Activated CD4-positive, alpha-beta T cell treated with anti-CD3 and anti-CD28 coated beads, Interleukin-2, amount 50 U/mL, for 4 hours (primary cell): ENCODE measurements at places on chromosomes 7 and 10.

DNA sequence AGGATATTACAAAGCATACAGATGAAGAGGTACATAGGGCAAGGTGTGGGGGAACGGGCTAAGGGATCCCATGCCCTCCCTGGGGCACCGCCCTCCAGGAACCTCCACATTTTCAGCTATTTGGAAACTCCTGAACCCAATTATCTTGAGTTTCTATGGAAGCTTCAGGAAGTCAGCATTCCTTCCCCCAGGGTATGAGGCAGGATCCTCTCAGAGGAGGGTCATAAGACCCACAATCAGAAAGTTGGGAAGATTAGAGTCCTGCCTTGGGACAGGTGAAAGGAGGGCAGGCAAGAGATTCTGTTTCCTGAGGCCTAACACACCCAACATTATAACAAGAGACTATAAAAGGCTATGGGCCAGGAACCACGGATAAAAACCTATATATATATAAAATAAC is 98.0 kb downstream of the RALA start:
- DNase-seq: no peak

DNA sequence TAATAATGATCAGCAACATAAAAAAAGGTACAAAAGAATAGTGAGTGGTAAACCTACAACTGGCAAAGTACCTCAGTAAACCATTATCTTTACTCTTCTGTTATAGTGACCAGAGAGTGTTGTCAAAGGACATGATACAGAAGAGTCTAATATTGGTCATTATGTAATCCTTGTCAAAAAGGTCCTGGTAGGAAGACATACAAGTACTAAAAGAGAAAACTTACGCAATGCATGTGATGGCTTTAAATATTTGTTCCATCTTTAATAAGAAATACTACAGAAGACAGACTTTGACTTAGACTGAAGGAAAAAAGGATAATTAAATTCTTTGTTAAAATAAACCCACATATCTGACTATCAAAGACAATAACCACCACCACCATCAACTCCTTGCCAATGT is 6.5 kb downstream of the DOCK4 start:
- no peak for DNase-seq

DNA sequence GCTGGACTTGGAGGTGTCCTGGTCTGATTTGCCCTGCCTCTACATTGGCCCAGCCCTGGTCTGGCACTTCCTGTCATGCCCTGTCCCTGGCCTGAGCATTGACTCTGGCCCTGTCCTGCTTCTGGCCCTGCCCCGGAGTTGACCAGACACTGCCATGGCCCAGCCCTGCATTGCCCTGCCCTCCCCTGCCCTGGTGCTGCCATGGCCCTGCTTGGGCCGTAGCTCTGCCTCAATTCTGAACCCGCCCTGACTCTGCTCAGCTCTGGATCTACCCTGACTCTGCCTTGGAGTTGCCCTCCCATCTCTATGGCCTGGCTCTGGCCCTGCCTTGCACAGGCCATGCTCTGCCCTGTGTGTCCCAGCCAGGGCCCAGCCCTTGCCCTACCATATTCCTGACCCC is 647.1 kb downstream of the ZNF37A start:
- DNase-seq: no peak

DNA sequence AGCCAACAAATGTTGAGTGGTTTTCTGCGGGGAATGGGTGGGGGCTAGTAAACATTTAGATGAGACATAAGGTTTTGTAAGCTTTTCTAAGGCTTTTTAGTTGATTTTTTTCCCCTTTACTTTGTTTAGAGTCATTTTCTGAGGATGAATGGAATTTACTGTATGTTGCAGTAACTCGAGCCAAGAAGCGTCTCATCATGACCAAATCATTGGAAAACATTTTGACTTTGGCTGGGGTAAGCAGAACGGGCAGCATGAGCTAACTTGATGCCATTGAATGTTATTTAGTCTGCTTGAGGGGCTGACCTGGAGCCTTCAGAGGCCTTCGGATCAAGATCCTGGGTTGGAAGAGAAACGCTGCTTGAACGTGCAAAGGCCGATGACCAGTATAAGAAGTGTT is 37.3 kb downstream of the FBH1 start:
- DNase-seq: no peak

- DNase-seq: no peak
These were observed 17.6 kb downstream of the ARHGAP19 start for GRCh38 chr10:97274828-97275227.
